ENCODE measurements at places on chromosomes 5 and 9.
A peak's percentile ranks its signal among the peaks of the same experiment; 100 is the strongest.

GRCh38 chr9:70500793-70501192, 86.3 kb upstream of the KLF9 start:
- no peak for DNase-seq

GRCh38 chr9:72773570-72773969, 179.3 kb downstream of the ALDH1A1 start:
- no peak for DNase-seq

DNA sequence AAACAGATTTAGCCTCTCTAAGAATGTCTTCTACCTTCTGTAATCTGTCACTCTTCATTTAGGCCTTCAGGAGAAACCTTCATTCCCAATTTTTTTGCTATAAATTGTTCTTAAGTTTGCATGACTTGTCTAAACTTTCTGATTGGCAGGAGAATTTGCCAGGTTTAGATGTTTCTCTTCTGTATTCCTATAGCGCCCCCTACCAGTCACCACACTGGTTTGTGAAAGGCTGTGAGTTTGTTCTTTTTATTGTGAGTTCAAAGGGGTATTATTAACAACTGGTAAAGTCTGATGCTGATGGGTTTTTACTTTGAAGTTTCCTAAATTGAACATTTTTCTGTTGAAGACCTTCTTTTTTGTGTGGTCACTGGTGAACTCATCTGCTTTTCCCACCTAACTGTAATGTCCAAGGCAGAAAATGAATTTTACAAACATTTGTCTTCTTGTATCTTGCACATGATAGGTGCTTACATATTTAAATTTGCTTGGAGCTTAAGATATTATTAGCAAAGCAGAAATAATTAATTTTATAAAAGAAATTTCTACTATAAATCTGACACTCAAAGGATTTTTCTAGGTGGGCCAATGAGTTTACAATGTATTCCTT, 18.4 kb upstream of the F2RL2 start:
- peak; percentile 89 for DNase-seq

GRCh38 chr5:32687499-32687831, 23.7 kb upstream of the NPR3 start:
- DNase-seq: peak; percentile 74

DNA sequence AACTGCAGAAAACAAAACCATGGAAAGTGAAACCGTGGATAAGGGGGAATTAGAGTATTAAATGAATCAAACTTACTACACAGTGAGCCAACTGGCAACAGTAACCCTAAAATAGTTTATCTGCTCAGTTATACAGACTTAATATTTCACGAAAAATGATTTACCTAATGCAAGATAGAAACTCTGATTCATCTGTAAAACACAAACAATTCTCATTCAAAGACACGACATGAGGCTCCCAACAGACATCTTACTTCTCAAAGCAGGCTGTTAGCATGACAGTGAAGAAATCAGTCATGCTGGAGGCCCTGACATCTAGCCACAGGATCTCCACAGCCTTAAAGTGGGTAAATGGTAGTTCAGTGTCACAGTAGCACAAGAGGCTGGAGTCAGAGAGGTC, 131.2 kb downstream of the FBN2 start:
- no peak for DNase-seq

GRCh38 chr9:74846766-74847165, 41.0 kb downstream of the TRPM6 start:
- no peak for DNase-seq

GRCh38 chr5:40680741-40681362, 1.1 kb downstream of the PTGER4 start:
- peak; percentile 56 for DNase-seq

DNA sequence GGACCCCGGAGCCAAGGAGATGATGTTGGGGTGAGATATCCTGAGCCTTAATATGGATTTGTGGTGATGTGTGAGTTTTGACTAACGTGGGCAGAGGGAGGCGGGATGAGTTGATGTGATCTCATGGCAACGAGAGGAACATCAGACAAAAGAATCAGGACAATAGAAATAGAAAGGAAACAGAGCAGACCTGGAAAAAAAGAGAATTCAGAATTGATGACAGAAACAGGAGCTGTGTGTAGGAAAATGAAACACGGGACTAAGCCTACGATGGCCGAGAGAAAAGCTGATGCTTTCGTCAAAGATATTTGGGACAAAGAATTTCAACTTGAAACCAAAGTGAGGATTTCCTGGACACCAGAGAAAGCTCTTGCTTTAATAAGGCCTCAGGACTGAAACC, 10.9 kb downstream of the PRKACG start:
- no peak for DNase-seq

DNA sequence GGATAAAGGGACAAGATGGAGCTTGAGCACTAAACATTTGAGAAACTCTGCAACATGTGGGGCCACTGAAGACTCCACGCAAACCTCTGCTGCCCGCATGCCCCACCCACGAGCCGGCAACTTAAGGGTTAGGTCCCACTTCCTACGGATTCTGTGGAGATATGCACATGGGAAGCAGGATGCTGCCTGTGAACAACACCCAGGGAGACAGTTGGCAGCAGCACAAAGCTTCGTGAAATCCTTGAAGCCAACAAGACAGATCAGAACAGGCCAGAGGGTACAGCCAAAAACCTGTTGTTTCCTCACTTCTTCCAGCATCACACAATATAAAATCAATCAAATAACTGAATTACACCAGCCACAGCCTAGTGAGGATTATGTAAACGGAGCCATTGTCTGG, 270.4 kb downstream of the ENC1 start:
- no peak for DNase-seq

DNA sequence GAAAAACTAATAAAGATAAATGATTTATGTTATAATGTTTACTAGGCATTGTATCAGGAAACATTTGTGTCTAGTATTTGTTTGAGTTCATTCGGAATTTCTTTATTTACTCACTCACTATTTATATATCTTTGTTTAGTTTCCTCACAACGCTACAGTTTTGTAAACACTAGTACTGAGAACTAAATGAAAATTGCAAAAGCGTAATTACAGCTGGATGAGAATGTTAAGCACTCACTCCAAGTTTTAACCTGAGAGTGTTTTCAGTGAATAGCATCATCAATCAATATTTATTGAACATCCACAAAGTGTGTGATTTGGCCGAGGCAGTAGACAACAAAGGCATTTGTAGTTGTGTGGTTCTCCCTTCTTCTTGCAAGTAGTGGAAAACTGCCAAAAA, 969.6 kb upstream of the DMAC1 start:
- no peak for DNase-seq

DNA sequence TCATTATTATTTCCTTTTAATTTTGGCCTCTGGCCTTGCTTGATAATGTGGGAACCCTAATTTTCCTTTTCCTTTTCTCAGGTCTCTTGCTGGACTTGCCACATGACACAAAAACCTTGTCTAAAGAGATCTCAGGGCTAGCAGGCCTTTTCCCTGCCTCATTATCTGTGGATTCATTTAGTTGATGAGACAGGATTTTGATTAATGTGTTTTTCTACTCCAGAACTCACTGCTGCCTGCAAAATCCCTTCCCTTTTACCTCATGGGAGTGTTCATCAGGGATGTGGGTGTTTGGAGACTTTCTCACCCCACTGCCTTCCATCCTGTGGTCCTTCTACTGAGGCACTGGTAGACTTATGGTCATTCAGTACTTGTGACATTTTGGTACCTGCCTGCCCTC, 56.2 kb upstream of the MAMDC2 start:
- no peak for DNase-seq

DNA sequence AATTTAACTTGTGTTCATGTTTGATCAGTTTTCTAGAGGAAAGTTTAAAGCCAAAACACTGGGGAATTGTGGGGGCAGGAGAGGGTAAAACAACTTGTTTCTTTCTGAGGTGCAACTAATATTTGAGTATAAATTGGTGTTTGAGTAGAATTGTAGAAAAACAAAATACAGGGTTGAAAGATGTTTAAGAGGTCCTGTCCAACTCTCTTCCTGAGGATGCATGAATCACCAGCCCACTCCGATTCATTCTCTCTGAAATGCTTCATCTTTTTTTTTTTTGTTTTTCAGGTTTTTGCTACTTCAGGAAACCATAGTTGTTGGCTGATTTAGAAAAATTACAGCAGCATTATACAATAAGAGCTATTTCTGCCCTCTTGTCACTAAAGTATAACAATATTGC, 42.4 kb upstream of the TMC1 start:
- peak; percentile 65 for DNase-seq

GRCh38 chr5:119328753-119329602, 26.8 kb upstream of the TNFAIP8 start:
- DNase-seq: peak; percentile 50

DNA sequence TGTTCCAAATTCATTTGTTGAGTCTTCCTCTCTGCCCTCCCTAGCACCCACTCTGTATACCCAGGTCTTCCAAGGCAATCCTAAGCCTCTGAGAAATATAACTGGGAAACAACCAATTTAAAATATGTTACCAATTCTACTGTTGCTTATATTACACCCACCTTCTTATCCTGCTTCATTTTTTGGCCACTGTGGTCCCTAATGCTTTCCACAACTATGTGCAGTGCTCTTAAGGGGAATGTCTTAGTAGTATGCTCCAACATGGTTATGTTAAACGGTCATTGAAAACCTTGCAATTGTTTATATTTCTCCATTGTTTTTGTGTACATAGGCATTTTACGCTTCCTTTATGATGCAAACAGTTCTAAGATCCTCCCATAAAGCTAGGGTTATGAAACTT, 273.1 kb upstream of the HAPLN1 start:
- no peak for DNase-seq

DNA sequence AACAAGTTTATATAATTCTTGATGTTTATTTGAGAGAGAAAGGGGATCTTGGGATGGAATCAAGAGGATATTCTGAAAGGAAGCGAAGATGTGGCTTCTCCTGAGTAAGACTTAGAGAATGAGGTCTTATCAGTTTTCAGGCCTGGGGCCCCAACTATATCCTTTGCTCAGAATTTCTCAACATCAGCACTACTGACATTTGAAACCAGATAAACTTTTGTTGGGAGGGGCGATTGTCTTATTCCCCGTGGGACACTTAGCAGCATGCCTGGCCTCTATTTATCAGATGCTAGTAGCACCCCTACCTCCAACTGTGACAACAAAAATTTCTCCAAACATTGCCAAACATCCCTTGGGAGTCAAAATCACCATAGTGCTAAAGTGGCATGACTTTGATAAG, 567.7 kb downstream of the MAT2B start:
- DNase-seq: peak; percentile 16

DNA sequence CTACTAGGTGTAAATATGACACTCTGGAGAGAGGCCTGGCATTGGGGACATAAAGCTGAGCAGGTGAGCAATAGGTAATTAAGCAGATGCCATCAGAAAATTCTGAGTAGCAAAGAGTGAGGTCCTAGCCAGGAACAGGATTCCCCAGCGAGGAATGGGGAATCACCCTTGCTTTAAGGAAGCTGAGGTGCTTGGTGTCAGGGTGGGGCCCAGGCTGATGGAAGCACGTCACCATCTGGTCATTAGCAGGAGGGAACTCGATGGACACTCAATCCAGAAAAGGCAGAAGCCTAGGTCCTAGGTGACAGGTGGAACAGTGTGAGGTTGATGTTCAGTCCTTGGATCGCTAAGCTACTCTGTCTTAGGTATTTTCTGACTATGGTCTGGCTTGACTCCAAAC, 562.7 kb upstream of the DAP start:
- no peak for DNase-seq

GRCh38 chr5:127358284-127358683, 67.7 kb downstream of the MEGF10 start:
- DNase-seq: peak; percentile 54

DNA sequence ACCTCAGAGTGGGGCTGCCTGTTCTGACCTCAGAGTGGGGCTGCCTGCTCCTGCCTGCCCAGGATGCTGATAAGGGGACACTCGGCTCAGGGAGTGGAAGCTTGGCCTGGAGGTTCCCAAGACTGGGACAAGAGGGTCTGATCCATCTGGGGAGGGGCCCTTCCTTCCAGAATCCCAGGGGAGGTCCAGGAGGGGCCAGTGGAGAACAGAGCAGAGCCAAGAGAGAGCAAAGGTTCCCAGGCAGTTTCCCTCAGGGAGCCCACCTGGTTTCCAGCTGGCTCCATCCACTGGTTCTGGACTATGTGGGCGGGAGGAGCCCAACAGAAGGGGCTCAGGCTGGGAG, 49.1 kb upstream of the RNU6ATAC start:
- no peak for DNase-seq

DNA sequence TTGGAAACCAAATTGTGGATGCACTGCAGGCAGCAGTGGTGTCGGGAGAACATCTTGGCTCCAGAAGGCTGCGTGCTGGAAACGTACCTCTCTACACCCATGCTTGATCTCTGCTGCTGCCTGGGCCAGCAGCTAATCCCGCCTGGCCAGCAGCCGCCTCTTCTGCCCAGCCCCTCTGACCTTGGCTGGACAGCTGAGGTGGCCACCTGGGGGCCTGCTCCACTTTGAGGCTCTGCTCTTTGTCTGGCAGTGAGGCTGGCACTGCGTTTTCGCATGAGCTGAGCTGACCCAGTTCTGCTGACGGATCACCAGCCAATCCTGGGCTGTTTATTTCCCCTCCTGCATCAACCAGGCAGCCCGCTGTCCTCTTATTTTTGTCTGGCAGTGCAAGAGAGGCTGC, 154.9 kb downstream of the TENT4A start:
- no peak for DNase-seq

DNA sequence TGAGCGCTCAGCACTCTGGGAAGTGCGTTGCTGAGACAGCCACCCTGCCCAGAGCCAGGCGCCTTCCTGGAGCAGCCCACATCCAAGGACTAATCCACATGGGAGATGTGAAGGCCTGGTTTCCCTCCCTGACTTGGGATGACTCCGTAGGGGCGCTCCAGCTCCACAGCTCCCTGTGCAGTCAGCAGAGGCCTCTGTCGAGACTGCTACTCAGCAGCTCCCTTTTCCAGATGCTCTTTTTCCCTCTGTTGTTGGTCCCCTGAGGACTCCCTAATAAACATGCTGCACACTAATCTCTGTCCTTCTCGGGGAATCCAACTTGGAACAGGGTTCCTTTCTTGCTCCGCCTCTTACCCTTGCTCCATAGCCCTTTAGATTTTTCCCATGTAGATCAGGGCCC, 237.3 kb downstream of the ZSWIM6 start:
- peak; percentile 26 for DNase-seq

- DNase-seq: peak; percentile 70
Measured at GRCh38 chr9:70110194-70111041, 66.8 kb downstream of the MAMDC2 start.

GRCh38 chr5:34016222-34016621, 8.4 kb upstream of the AMACR start:
- DNase-seq: no peak

DNA sequence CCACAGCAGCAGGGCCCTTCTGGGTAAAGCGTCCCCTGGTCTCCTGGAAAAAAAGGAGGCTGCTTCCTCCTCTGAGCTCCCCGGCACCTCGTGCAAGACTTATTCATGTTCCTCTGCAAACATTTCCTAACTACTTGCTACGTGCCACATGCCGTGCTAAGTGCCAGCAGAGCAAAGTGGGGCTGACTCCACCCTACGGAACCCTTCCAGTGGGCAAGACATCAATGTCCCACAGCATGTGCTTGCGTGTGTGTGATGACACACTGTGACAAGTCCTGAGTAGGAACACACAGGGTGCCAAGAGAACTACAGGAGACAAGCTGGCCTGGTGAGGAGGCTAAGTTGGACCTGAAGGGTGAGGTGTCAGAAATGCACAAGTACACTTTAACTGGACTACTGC, 57.4 kb downstream of the SEMA4D start:
- no peak for DNase-seq

- DNase-seq: no peak
Measured at GRCh38 chr9:116189683-116190082, 36.1 kb downstream of the PAPPA start.

Measured in cardiac fibroblast (primary cell).